ENCODE measurements at places on chromosomes 2 and 18.

GRCh38 chr2:74515981-74516633, 1.9 kb downstream of the TLX2 start:
- DNase-seq: peak; percentile 41

- DNase-seq: no peak
Observed at GRCh38 chr2:119234021-119235019, 10.7 kb downstream of the STEAP3 start.

DNA sequence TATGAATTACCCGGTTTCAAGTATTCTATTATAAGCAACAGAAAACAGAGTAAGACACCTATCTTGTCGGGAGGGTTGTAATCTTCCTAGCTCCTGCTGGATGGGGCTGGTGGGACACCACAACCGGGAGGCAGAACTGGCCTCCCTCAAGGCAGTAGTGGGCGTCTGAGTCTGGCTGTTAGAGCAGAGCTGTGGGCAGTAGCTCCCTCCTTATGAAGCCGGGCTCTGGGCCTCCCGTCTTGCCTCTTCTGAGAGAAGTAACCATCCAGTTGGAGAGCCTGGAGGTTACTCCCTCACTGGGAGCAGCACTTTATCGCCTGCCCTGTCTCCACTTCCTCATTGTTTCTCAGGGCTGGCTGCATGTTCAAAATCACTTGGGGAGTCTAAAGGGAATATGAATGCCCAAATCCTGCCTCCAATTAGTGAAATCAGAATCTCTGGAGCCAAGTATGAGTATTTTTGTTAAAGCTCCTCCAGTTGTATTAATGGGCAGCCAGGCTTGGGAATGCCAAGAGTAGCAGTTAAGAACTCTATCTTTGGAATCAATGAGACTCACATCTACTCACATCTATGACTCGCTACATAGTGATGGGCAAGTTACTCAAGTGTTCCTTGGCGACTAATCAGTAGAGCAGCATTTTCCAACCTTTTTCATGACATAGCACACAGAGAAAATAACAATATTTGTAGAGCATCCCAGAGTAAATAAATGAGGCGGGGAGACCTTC, 27.3 kb upstream of the NRP2 start:
- DNase-seq: no peak

DNA sequence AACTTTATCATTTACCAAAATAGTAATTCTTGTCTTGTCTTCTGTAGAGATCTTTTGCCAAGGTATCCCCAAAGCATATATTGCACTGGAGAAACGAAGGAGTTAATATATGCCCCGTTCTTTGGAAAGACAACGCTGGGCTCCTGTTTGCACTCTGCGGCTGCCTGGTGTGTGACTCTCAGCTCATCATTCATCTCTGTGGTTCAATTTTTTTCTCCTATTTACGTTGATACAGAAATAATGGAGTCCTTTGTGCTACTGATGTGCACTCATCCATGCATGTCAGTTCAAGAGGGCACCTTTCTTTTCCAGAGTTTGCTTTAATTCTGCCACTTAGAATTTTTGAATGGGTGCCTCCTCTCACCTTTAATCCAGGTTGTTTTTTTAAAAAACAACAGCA, 655.5 kb downstream of the DCDC2C start:
- DNase-seq: peak; percentile 88

DNA sequence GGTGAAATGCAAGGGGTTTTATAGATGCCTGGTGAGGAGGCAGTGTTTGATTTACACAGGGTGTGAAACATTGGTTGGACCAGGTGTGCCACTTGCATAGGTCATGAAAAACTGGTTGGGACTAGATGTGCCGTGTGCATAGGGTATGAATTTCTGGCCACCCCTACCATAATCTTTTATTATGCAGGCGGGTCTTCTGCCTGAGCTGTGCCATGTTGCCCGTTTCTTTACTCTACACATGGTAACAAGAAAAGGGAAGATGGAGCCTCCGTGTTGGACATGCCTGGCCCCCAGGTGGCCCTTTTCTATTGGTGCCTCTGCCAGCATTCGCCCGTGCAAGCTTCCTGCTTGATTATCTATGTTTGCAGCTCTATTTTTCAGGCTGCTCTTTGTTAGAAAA, 805.4 kb downstream of the TRIB2 start:
- DNase-seq: no peak

GRCh38 chr18:23422751-23423418, 30.2 kb upstream of the RIOK3 start:
- DNase-seq: no peak

- DNase-seq: no peak
Observed at GRCh38 chr2:42048299-42049220, 739 bp downstream of the PKDCC start.

GRCh38 chr2:88827821-88828220, 136.3 kb downstream of the RPIA start:
- no peak for DNase-seq

GRCh38 chr18:59067873-59068272, 71.8 kb upstream of the SEC11C start:
- no peak for DNase-seq

- DNase-seq: no peak
Observed at GRCh38 chr2:24643051-24643450, 150.1 kb downstream of the PTRHD1 start.
